Cardiac muscle cell (in vitro differentiated cells and primary cell): ENCODE measurements at places on chromosomes 6 and 20. TPM values are rescaled to one million over a fixed set of nuclear protein-coding genes. Genes with fewer than 3 reads are reported as not detected.

- no peak overlapping the region for H3K4me3 ChIP-seq
- no peaks in the 10 kb centered on the region for H3K4me1 ChIP-seq
- no peak overlapping the region for H3K27ac ChIP-seq
- DNase-seq, result no peak
- no peaks in the 10 kb centered on the region for H3K27me3 ChIP-seq
- no peaks in the 10 kb centered on the region for H3K36me3 ChIP-seq
Measured at GRCh38 chr20:20521736-20522135, 153.8 kb downstream of the INSM1 start.

DNA sequence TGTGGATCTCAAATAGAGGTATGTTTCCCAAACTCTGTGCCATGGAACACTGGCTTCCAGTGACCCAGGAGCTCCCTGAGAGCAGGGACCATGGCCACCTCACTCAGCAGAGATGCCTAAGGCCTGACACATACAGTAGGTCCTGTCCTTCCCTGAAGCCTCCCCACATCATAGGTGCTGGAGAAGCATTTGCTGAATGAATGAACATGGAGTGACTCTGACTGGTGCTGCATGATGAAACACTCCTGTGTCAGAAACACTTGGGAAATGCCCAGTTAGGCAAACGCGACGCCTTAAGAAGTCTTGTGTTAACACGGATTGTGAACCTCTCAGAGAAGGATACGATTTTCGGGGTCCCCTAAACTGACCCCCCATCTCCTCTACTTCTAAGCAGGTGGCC, 14.3 kb downstream of the SLA2 start:
- H3K36me3 ChIP-seq, result no peaks in the 10 kb centered on the region
- H3K27ac ChIP-seq, result no peak overlapping the region
- H3K4me1 ChIP-seq, result no peaks in the 10 kb centered on the region
- no peak overlapping the region for H3K4me3 ChIP-seq
- DNase-seq, result no peak

DNA sequence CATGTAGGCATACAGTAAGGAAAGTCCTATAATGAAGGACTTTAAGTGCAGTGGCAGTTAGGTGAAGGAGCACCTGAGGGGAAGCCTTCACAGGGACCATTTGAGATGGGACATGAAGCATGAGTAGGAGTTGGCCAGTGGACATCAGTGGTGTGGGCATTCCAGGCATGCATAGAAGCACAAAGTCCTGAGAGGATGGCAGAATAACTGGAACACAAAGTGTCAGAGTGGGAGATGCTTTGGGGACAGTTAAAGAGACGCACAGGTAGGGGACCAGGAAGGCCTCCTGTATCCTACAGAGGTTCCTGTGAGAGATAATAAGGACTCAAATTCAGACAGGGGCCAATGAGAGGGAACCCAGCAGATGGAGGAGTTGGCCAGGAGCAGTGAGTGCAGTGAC, 26.4 kb upstream of the EFHC1 start:
- H3K36me3 ChIP-seq, result no peaks in the 10 kb centered on the region
- H3K27me3 ChIP-seq, result no peaks in the 10 kb centered on the region
- no peak overlapping the region for H3K4me3 ChIP-seq
- H3K4me1 ChIP-seq, result no peaks in the 10 kb centered on the region
- no peak for DNase-seq

The CCR6 gene
- total RNA-seq, result not detected in 2 replicates

The CAGE1 gene
- 0.09 TPM in 1 of 2 replicates, not detected in the other for total RNA-seq

The OR2B3 gene
- total RNA-seq, result not detected in 2 replicates

The ACAT2 gene
- total RNA-seq, result 14.2 and 59.1 TPM in 2 replicates
